ENCODE measurements at places on chromosomes 3 and 15.

- no peak for DNase-seq
Observed at GRCh38 chr3:188978421-188979171, 193.2 kb upstream of the TPRG1 start.

GRCh38 chr15:52668133-52668532, 11.1 kb downstream of the ATOSA start:
- no peak for DNase-seq

DNA sequence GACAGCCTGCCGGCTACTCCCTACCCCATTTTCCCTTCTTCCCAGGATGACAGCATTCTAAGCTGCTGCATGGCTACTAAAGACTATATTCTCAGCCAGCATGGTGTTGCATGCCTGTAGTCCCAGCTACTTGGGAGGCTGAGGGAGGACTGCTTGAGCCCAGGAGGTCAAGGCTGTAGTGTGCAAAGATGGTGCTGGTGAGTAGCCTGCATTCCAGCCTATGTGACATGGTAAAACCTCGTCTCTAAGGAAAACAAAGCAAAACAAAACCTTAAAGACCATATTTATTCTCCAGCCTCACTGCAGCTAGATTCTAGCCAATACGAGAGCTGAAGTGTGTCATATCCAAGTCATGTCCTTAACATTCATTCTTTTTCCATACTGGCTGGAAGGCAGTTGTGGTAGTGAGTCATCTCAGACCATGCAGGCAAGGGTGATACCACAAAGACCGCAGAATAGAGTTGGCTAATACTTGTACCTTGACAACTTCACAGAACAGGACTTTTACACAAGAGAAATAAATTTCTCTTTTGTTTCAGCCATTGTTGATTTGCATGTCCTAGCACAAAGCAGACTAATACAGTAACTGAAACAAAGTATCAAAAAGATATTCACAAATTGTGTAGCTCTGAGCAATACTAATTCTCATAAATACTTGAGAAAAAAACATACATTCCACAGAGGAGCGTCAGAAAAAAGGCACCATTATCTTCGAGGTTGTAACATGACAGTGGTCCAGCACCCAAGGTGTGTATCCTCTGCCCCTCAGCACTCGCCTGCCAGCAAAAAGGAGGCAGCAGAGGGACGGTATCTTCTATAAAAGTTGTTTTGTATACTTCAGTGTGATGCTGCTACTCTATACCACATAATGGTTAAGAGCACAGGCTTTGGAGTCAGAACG, 14.8 kb downstream of the PBRM1 start:
- peak; percentile 91 for DNase-seq

GRCh38 chr15:92069308-92070250, 216.1 kb downstream of the SLCO3A1 start:
- peak; percentile 95 for DNase-seq

DNA sequence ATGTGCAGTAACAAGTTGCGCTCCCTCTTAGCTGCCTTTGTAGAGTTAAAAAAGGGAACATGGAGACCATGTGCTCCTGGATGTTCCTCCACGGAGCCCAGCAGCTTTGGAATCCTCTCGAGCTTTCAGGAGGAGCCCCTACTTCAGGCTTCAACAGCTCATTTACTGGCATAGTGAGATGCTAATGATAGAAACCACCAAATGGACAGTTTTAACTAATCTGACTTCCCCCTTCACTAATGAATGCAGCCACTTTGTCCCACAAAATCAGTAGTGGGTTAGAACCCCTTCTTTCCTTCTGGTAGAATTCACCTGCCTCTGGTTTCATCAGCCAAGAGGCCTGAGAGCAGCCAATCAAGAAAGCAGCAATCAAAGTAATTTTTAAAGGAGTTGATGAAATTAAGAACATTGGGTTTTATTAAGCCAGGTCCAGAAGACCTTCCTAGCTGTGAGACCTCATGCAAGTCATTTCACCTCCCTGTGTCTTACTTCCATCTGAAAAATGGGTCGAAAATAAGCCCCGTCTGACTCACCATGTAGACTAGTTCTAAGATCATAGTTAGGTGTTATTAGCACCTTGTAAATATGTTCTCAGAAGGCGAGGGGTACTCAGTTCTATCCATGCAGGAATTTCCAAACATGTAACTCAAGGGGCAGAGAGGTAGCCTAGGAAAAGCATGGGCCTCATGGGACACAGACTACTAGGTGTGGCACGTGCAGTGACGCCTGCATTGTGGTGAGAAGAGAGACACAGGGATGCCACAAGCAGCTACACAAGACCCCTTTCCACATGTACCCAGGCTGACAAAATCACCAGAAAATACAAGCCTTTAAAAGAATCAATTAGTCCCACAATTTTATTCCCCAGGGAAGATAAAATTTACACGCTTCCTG, 179.7 kb upstream of the LPP start:
- no peak for DNase-seq

DNA sequence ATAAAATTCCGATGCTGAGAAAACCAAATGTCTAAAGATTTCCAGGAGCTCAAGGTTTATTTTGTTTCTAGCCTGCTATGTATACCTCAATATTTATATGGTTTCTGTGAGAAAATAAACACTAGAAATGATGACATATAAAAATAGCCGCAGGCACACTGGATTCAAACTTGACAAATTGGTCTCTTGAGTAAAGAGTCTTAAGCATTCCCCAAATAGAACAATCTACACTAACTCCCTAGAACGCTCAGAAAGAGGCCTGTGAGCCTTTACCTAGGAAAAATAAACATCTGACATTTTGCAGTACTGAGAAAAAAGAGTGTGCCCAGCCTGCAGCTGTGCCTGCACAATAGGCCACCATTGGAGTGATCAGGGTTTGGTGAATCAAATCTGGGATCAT, 75.2 kb downstream of the NEK10 start:
- no peak for DNase-seq

- no peak for DNase-seq
Observed at GRCh38 chr15:61173899-61174689, 55.0 kb downstream of the RORA start.

GRCh38 chr15:86060674-86061073, 19.0 kb upstream of the AGBL1 start:
- DNase-seq: no peak

GRCh38 chr3:180176059-180176458, 139.3 kb upstream of the PEX5L start:
- DNase-seq: no peak

DNA sequence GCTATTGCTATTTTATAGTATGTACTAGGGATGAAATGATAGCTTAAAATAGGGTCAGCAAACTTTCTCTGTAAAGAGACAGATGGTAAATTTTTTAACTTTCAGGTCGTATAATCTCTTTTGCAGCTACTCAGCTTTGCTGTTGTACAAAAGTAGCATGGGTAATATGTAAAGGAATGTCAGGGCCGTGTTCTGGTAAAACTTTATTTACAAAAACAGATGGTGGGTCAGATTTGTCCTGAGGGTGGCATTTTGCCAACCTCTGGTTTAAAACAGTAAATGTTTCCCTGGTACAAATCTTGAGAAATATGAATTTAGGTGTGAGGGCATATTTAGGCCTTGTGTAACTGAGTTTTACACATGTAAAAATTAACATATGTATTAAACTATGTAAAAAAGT, 18.6 kb downstream of the NMD3 start:
- no peak for DNase-seq

- DNase-seq: no peak
Observed at GRCh38 chr3:151985787-151986430, 112.5 kb downstream of the SUCNR1 start.

DNA sequence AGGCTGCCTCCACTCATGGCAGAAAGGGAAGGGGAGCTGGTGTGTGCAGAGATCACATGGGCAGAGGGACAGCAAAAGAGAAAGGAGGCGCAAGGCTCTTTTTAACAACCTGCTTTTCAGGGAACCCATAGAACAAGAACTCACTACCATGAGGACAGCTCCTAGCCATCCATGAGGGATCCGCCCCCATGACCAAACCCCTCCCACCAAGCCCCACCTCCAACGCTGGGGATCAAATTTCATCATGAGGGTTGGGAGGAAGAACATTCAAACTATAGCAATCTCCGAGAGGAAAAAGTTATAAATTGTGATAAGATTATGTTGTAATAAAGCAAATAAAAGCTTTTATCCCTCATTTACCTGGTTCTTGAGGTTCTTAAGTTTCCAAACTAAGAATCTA, 84.7 kb upstream of the LMCD1 start:
- DNase-seq: peak; percentile 20

- no peak for DNase-seq
Observed at GRCh38 chr3:15873415-15873814, 75.6 kb upstream of the ANKRD28 start.

- no peak for DNase-seq
Observed at GRCh38 chr15:42510258-42511006, 15.0 kb downstream of the SNAP23 start.

DNA sequence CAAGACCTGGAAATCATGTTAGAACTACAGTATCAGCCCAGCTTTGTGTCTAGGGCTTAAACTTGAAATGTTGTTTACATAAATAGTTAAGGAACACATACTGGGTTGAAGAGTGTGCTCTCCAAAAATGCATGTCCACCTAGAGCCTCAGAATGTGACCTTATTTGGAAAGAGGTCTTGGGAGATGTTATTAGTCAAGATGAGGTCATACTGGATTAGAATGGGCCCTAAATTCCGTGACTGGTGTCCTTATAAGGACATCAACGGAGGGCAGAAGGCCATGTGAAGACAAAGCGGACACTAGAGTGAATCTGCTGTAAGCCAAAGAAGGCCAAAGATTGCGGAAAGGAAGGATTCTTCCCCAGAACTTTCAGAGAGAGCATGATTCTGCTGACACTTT, 759.2 kb upstream of the CFAP20DC start:
- no peak for DNase-seq

GRCh38 chr15:96049766-96050165, 280.7 kb upstream of the NR2F2 start:
- no peak for DNase-seq

- DNase-seq: peak; percentile 86
Observed at GRCh38 chr3:45224824-45225464, 1.1 kb downstream of the TMEM158 start.

DNA sequence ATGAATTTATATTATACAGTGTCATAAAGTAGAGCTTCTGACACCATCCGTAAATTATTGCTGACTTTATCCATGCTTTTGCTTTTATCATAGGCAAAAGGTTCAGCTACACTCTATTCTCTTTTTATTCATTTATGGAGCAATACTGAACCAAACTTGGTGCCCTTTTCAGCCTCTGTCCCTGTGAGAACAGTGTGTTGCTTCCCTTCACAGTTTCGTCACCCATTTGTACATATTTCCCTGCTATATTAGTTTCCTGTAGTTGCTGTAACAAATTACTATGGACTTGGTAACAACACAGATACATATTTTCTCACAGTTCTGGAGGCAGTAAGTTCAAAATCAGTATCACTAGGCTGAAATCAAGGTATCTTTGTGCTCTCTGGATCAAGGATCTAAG, 2.8 kb upstream of the RPL24 start:
- peak; percentile 66 for DNase-seq

- no peak for DNase-seq
Observed at GRCh38 chr3:41740374-41740886, 221.5 kb downstream of the ULK4 start.

- peak; percentile 27 for DNase-seq
Observed at GRCh38 chr3:49785565-49786356, 581 bp downstream of the IP6K1 start.

DNA sequence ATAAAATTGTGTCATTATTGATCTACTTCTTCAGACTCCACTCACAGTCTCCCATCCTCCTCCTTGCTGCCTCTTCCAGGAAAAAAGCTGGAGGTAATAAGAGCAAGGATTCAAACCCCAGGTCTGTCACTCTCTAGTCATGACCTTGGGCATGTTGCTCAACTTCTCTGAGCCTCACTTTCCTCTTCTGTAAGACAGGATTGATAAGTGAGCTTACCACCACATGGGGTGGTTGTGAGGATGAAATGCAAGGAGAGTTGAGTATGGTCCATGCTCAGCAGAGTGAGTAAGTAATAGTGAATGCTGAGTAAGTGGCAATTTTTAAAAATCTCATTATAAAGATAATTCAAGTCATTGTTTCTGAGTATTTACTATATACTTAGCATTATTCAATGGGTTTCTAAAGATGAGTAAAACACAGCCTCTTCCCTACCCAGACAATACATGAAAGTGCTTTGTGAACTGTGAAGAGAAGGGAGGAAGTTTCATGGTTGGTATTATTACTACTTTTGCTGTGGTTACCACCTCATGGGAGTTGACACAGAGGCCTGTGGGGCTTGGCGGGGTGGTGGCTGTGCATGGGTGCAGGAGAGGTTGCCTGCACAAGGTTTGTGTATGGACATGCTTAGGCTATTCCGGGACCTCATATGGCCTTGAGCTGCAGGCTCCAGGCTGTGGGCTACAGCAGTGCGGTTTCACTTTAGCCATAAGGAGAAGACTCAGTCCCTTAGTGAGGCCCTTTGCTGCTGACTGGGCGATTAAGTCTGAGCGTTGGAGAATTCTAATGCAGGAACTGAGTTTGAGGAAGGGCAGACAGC, 30.0 kb downstream of the SLC6A11 start:
- peak; percentile 86 for DNase-seq

DNA sequence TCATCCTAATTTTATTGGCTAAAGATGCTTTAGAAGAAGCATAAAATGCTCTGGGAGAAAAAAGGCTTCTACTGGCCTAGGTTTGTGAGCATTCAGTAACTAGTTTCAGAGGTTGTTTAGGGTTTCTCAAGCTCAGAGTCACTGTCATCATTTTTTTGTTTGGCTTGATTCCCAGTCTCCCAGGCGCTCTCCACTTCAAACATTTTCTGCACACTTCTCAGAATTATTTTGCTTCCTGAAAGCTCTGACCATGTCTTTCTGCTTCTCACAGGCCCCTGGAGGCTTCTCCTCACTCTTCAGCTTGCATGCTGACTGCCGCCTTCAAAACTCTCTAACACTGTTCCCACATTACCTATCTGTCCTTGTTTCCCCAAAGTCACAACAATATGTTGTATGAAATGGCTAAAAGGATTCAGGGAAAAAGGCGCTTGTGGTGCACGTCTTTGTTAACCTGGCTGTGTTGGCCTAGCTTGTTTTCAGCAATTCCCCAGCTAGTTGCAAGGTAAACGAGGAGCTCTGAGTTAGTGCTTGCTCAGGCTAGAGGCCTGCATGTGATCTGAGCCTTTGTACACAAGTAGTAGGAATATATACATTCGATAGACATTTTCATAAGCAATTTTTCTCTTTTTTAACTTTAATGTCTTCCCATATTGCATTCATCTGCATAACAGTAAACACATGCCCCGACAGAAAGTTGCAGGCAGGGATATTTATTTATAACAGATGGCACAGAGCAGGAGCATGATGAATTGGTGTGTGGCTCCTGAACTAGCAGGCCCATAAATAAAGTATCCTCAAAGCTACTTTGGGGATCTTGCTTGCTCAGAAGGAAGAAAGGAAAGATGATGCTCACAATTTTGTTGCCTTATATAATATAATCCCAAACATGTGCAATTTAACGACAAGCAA, 129.2 kb upstream of the DPH6 start:
- no peak for DNase-seq

- DNase-seq: no peak
Observed at GRCh38 chr3:78734048-78734637, 1033.7 kb downstream of the ROBO1 start.
